ENCODE measurements at places on chromosomes 2 and 18.
A peak's percentile ranks its signal among the peaks of the same experiment; 100 is the strongest.

GRCh38 chr18:35027206-35027605, 14.0 kb upstream of the MAPRE2 start:
- peak; percentile 22 for DNase-seq

GRCh38 chr2:231355508-231356465, 39.7 kb upstream of the B3GNT7 start:
- no peak for DNase-seq

- DNase-seq = no peak
Measured at GRCh38 chr18:23934252-23934651, 80.3 kb upstream of the TTC39C start.

- DNase-seq = no peak
Measured at GRCh38 chr2:85156619-85157018, 23.4 kb downstream of the TCF7L1 start.

DNA sequence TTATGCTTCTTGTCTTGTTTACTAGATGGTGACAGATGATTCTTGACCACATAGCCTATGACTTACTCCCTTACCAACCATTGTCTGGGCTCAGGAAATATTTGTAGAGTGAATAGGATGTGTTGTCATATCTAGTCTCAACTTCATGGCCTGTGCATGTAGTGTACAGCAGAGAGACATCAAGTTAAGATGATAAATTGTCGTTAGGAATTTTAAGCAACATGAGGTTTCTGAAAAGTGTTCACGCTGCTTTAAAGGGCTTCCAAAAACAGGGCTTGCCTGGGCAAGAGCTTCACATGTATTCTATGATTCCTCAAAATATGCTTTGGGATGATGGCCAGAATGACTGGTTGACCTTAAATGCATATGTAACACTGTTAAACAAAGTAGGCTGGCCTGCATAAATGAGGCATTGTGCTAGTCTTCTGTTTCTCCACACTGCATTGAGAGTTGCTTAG, 424.0 kb downstream of the RND3 start:
- DNase-seq = no peak

GRCh38 chr2:109162999-109163398, 34.0 kb downstream of the SH3RF3 start:
- no peak for DNase-seq

GRCh38 chr2:86021396-86022378, 84.0 kb downstream of the POLR1A start:
- DNase-seq = no peak

DNA sequence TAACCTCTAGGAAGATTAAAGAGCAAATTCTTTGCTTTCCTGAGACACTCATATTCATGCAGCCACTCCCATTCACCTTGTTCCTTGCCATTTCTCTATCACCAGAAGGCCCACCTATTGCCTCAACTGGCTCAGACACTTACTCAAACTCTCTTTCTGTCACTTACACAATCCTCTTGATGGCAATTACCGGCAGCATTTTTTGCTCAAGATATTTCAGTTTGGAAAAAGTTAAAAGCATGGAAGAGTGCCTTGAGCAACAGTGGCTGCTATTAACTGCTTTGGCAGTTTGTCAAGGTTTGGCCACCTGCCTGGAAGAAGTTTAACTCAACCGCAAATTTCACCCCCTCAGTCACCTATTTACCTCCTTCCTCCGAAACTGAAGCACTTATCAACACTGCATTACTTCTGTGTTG, 1104.0 kb upstream of the PIK3C3 start:
- no peak for DNase-seq

DNA sequence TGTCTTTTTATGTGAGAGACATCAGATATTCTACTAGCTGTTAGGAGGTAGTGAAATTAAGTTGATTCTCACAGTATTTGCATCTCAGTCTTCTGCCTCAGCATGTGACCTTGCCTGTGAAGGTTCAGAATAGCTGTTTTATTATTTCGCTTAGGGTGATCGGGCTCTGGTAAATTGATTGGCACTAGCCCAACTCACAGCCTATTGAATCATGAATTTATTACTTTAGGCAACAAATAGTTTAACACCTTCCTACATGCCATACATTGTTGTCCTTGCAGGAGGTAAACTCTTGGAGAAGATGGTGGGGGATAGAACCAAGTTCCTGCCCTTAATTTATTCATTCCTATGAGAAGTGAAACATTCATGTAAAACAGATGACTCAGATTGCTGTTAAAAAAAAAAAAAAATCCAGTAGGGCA, 101.9 kb downstream of the GPD2 start:
- no peak for DNase-seq

GRCh38 chr2:121351521-121352318, 66.7 kb upstream of the TFCP2L1 start:
- no peak for DNase-seq

DNA sequence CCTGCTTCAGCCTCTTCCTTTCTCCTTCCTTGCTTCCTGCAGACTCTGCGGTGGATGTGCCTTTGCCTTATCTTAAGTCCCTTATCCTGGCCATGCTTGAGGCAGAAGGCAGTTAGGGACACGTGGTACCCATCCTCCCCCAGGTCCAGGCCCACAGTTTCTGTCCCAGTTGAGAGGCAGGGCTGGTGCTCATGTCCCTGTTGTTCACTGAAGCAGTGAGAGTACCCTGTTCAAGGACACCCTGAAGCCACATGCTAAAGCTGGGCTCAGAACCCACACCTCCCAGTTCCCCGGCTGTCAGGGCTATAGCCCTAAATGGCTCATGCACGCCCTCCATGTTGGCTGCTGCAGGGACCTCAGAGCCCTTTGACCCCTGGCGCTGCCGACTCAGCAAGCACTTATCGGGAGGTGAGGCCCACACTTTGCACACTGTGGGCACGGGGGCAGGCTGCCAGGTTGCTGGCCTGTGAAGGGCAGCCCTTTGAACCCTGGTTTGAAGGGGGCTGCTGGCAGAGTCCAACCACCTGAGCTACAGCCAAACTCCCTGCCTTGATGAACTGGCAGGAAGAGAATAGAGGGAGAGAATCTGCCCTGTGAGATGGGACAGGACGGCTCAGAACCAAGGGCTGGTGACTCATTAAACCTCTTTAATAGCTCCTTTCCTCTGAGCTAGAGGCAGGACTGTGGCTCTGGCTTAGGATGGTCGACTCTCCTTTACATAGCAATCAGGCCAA, 6.3 kb downstream of the KHK start:
- no peak for DNase-seq

- no peak for DNase-seq
Measured at GRCh38 chr2:19802086-19802841, 99.5 kb downstream of the TTC32 start.

DNA sequence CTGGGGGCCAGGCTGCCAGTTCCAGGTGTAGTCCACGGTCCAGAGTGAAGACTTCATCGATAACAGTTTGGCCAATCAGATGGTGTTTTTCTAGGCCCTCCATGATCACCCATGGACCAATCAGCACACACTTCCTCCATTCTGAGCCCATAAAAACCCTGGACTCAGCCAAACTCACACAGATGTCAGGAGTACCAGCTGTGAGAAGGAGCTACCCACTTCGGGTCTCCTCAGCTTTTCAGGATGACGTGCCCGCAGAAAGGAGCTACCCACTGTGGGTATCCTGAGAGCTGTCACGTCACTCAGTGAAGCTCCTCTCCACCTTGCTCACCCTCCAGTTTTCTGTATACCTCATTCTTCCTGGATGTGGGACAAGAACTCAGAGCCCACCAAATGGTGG, 210.0 kb upstream of the RASGRP3 start:
- no peak for DNase-seq

DNA sequence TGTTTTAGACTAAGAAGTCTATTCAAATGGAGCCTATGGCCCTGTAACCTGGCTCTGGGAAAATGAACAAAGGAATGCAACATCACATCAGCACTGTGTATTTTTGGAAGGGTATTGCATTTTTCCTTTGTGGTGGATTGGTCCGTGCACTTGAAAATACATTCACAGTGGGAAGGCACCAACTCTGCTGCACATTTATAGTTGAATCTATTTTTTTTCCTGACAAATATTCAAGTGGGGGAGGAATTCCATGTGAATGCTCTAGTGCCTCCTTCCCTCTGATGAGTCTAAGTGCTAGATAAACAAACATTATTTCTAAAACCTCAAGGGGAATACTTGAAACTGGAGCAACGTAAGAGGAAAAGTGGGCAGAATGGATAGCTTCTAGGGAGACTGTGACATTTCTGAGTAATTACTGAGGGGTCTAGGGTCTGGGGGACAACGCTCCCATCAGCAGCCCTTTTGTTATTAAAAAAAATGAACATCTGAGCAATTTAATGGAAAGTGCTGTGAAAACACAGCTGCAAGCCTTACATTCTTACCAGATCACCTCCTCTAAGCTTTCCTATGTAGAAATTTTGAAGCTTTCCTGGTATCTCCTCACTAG, 208.2 kb downstream of the SLC8A1 start:
- DNase-seq = no peak

DNA sequence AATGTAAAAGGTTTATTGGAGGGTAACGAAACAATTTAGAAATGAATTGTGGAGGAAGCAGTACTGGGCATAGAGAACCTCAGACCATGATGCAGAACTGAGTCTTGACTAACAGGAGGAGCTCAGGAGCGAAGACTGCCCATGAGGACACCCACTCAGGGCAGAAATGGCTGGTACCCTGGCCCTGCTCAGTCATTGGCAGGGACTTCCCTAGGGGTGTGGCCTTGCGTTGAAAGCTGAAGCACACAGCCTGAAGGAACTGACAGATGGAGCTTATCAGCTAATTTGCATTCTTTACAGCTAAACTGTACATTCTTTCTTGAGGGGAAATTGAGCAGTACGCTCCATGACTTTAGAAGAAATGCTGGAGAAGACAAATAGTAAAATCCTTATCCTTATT, 57.1 kb downstream of the PDK1 start:
- DNase-seq = no peak

GRCh38 chr2:222693837-222694236, 22.4 kb downstream of the MOGAT1 start:
- DNase-seq = no peak

DNA sequence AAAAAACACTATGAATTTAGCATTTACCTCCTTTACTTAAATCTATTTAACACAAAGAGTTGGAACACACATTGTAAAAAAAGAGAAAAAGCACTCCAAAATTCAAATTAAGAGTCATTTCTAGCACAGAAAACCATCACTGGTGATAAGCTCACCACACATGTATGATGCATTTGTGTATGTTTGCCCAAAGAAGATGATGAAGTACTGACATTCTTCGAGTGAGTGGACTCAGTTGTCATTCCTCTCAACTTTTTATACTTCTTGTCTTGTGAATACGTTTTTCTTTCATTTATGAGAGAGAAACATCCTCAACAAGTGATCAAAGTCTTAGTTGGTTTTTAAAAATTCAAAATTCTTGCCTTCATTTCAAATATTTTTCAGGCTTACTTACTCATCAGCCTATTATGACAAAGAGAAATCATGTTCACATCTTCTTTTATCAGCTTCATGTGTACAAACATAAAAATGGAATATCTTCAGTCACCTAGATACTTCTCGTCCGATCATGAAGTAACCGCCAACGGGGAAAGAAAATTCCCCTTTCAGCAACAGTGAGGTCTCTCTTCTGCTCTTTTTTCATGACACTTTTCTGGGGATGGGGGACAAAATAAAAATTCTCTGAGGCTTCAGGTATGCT, 1.5 kb downstream of the DSEL start:
- DNase-seq = no peak

DNA sequence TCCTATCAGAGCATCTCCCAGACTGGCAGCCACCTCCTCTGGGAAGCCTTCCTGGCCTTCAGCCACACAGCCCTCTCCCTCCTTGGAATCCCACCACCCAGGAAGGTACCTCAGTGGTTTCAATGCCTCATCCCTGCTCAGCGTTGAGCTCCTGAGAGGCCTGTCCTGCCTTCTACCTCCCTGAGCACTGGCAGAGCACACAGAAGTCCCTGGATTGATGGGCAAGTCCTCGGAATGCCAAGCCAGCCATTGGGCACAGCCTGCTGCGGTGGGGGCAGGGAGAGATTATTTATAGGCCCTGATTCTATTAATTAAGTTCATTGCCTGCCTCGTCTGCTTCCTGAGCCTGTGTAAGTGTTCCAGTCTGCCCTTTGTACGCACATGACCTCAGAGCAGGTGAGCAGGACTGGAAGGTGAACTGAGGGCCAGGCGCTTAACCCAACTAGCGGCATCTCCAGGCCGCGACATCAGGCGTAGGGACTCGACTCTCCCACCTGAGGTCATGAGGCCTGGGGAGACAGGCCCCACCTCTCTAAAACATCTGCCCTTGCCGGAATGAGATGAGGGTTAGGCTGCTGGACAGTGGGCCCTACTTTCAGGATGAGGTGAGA, 63.4 kb downstream of the SMAD7 start:
- DNase-seq = no peak

DNA sequence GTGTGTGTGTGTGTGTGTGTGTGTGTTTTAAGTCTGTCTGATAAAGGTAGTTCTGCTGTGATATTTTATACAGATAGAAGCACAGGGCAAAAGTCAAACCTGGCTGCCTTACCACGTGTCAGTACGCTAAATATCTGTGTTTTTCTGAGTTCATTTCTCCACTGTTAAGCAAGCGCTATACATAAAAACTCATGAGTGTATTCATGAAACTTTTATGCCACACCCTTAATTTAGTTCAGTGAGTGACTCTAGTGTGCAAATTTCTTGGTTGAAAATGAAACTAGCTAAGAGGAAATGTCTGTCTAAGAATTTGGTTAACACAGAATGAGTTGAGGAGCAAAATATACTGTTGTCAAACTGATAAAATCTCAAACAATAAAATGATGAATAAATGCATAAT, 11.2 kb downstream of the CASP10 start:
- no peak for DNase-seq

GRCh38 chr2:3644246-3644525, 13.8 kb upstream of the ALLC start:
- DNase-seq = no peak

DNA sequence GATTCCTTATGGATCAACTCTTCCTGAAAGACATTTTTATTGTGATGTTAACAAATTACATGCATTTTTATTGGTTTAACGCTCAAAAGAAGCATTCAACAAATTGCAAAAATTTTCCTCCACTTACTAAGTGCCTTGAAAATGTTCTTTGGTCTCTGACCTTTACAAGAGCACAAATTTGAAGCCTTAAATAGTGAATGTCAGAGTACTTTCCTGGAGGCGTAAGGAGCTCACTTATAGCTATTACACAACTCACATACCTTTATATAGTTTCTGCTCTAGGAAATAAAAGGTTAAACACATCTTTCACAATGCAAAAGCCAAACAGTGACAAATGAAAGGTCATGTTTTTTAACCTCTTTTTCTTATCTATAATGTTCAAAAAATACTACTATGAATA, 405.7 kb upstream of the ZNF804A start:
- DNase-seq = no peak

DNA sequence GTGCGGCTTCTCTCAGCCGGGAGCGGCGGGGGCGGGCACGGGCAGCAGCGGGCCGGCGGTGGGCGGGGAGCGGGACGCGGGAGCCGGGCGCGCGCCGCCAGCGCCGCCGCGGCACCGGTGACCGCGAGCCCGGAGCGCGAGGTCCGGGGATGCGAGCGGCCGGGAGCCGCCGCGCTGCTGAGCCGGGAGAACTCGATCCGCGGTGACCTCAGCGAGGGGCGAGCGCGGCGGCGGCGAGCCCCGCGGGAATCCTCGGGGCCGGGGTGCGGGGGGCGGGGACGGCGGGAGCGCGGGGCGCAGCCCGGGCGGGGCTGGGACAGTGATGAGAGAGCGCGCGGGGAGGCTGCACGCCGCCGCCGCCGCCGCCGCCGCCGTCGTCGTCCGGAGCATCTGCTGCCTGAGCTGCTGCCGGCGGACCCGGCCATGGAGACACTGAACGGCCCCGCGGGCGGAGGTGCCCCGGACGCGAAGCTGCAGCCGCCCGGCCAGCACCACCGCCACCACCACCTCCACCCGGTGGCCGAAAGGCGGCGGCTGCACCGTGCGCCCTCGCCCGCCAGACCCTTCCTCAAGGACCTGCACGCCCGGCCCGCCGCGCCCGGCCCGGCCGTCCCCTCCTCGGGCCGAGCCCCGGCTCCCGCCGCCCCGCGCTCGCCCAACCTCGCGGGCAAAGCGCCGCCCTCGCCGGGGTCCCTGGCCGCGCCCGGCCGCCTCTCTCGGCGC, at the start of gene MTCL1:
Gene MTCL1 (plus strand): TSS at position 319 of the 723 bp plus-strand sequence. CDS start 105 bp downstream, at position 424.
- no peak for DNase-seq

Data from stimulated activated naive CD8-positive, alpha-beta T cell treated with anti-CD3 and anti-CD28 coated beads, Interleukin-15, Interleukin-2, amounts not matched to agents 100 U/mL and 50 U/mL, for 24 hours (primary cell).